ENCODE measurements at places on chromosomes 6 and 20.

DNA sequence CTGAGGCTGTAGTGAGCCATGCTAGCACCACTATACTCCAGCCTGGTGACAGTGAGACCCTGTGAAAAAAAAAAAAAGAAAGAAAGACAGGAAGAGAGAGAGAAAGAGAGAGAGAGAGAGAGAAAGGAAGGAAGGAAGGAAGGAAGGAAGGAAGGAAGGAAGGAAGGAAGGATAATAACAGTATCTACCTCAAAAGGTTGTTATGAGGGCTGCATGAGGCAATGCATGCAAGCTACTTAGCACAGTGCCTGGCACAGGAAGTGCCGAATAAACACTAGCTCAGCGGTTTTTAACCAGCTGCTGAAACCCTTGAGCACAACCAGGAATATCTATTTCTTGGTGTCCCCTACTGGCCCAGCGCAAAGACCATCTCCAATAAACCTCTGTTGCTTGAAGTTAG lies 62.3 kb upstream of the TBC1D7 start:
- DNase-seq: no peak

DNA sequence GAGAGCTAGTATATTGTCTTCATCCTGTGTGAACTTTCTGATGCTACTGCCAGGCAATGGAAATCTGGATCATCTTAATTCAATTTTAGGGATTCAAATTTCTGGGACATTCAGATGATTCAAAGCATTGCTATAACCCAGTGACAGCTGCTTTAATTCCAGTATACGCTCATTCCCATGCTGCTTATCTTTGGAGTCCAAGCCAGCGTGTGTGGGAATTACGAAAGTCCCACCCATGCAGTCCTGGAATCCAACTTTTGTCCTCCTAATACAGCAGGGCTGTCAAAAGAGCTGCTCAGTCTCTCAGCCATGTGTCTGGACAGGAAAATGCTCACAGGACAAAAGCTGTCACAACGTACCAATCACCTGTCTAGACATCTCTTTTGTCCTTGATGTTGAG lies 219.8 kb downstream of the LAMA2 start:
- peak; percentile 52 for DNase-seq

DNA sequence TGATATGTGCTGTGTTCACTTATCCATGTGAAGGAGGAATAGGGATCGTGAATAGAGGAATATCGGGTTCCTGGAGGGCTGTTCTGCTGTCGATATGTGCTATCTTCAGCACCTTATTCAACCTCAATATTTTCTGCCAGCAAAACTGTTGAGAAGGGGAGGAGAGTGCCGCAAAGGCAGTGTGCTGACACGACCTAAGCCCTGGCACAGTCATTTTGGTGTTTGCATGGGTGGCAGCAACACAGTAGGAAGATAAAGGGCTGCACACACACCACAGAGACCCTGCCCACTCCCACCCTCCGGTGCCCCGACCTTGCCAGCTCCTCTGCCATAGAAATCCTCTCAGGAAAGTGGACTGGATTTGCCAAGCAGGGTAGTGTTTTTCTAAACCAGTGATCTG lies 47.0 kb downstream of the ZDHHC14 start:
- DNase-seq: no peak

- no peak for DNase-seq
Observed at GRCh38 chr20:37405351-37405897, 59.5 kb downstream of the SRC start.

- DNase-seq: peak; percentile 75
Observed at GRCh38 chr6:81166770-81167169, 585.7 kb downstream of the TENT5A start.

All from AG10803 (cell line).